HAP-1 (cell line): ENCODE measurements at places on chromosomes 1 and 21.

GRCh38 chr21:41071258-41072171, 96.4 kb upstream of the BACE2 start:
- DNase-seq, result no peak

DNA sequence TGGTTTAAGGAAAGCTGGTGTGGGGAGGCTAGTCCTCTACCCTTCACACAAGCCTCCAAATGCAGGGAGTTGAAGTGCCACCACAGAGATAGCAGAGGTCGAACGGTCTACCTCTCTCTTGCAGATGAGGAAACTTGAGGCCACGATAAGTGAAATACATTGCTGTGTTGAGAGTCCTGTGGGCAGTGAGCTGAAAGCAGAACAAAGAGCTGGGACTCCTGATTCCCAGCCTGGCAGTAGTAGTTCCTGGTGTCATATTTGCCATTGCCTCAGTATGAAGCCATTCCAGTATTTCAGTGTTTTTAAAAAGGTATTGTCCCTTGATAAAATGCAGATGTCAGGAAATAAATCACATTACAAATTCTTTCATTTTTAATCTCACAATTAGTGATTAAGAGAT, 28.6 kb downstream of the AK4 start:
- no peak for DNase-seq

- DNase-seq, result no peak
These were observed 138.5 kb upstream of the SYT6 start for GRCh38 chr1:114292194-114292593.

DNA sequence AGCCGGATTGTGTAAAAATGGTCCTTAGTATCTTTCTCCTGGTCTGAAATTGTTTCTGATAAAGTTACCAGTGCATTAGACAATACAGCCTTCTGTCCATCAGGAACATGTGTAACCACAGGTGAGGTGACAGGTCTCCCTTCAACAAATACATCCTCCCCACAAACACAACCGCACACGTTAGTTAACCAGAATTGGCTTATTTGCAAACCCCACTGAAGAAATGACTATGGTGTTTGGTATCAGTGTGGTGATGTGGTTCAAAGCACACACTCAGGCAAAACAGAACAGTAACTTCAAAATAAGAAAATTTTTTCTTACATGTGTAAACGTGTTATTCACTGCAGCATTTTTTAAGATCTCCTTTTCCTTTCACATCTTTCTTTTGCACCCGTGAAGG, 517.2 kb upstream of the NR5A2 start:
- DNase-seq, result no peak

DNA sequence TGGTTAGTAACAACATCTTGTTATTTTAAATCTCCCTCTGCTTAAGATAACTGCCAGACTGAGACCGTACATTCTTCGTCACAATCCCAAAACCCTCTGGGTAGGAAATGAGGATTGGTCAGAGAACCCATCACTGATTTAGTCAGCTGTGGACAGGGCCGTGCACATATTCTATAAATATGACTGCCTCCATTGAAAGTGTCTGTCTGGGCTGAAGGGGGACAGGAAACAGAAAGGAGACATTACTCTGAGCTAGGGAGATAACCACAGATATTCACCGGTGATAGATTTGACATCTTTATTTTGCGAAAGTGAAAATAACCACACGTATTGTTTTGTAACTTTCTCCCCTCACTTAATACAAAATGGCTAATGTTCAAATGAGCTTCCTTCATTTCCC, 36.9 kb upstream of the ST6GALNAC5 start:
- no peak for DNase-seq

- no peak for DNase-seq
These were observed 63.9 kb downstream of the PLPPR4 start for GRCh38 chr1:99328171-99328570.

DNA sequence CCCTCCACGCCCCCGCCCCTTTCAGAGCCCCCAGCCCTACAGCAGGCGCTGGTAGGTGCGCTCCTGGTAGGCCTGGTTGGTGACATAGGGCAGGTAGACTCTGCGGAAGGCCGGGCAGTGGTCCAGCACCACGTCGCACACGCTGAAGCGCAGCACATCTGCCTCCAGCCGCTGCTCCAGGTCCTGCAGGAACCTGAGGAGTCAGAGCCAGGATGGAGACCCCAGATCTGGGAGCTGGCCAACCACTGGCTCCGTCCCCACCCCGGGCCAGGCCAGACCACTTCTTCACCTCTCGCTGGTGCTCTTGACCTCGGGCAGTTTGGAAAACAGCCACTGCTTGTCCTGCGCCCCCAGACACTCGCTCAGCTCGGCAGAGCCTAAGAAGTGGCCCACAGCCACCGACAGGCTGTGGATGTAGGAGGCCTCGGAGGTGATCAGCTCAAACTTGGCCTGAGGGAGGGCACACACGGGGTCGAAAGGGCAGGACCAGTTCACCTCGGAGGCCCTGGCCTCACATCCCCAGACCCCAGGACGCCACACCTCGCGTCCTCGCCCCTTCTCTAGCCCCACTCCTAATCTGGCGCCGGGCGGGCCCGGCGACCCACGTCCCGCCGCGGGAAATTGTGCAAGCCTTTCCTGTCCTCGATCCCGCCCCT, 6.4 kb downstream of the ARHGEF19 start:
- no peak for DNase-seq

DNA sequence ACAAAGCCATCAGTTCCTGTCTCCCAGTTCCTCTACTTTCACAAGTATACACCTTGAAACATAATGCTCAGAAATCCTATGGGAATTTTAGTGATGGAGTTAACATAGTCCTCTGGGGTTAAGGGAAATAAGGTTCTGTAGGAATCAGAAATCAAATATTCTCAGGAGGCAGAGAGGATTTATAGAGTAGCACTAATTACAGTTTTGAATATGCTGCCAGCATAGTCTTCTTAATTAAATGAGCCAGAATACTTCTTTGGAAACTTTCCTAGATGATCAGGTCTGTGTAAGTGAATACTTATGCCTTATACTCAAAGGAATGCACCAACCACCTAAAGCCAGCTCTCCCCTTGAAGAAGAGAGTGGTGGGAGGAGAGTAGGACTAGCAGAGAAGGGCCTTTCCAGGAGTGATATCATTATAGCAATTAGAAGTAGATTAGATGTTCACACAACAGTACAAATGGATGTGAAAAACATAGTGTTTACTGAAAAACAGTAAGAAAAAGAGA, 31.4 kb upstream of the DIRAS3 start:
- DNase-seq, result no peak

DNA sequence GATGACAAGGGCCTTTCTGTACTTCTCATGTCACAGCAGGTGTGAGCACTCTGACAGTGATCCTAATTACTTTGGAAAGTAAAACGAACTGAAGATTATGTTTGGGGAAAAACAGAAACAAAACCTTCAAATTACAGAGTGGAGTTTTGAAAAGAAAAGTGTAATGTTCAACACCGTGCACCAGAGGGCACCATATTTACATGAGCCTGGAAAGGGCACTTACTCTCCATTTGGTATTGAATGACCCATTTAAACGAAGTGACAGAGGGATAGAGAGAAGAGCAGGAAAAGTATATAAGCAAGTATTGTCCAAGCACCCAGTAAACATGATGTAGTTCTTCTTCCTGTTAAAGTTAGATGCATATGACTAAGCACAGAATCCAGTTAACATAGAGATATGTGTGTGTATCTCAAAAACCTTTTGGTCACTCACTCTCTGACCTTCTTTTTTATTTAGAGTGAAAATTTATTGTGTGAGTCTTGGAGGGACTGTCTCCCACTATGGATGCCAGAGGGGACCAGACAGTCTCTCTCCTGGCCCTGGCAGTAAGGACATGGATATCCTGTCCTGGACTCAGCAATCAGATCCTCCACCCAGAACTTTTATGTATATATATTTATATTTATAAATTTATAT, 3.8 kb upstream of the RGSL1 start:
- peak; percentile 47 for DNase-seq

- no peak for DNase-seq
These were observed 74.1 kb downstream of the CRB1 start for GRCh38 chr1:197342044-197342565.

GRCh38 chr1:245652660-245653427, 498.1 kb downstream of the KIF26B start:
- DNase-seq, result no peak

DNA sequence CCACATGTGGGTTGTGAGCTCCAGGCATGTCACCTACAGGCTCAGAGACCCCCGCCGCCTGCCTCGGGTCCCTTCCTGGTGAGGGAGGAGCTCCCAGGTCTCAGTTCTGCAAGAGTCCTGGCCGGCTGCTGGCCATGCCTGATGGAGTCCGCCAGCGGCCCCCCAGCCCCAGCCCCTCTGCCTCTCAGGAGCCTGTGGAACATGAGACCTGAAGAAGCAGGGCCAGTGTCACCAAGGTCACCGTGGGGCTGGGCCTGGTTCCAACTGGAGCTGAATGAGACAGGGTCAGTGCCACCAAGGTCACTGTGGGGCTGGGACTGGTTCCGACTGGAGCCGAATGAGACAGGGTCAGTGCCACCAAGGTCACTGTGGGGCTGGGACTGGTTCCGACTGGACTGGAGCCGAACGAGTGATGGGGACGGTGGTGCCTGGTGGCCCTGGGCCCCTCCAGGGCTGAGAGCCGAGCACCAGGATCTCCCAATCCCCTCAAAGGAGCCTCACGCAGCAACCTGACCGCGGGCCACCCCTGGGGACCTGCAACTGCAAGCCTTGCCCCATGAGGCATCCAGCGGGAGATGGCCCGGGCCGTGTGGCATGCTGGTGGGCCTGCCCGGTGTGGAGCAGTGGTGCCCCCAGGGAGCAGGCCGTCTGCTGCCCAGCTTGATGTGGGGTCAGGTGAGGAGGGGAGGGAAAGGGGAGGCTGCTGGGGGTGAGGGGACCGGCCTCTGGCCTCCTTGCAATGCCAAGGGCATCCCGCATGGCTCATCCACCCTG, 14.5 kb upstream of the PTTG1IP start:
- no peak for DNase-seq

GRCh38 chr1:184803180-184803492, 48.5 kb upstream of the EDEM3 start:
- no peak for DNase-seq

DNA sequence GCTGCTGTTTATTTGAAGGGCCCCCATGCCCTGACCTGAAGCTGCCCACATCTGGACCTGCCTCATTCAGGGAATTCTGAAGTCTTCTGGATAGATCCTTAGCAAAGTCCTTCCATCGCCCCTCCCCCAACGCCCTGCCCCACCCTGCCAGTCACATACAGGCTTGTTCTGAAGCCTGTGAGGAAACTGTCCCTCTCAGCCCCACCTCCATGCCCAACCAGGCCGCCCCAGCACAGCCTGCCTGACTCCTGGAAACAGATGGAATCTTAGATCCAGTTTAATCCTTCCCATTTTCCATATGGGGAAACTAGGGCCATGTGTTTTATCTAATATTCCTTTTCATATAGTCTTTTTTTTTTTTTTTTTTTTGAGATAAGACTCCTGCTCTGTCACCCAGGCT, 44.5 kb upstream of the GPR37L1 start:
- no peak for DNase-seq

- no peak for DNase-seq
These were observed 2.5 kb upstream of the MYBPH start for GRCh38 chr1:203178083-203178482.

- no peak for DNase-seq
These were observed 179.8 kb upstream of the KCNK2 start for GRCh38 chr1:214902636-214903320.

GRCh38 chr1:42762269-42762668, 4.6 kb downstream of the P3H1 start:
- DNase-seq, result no peak

DNA sequence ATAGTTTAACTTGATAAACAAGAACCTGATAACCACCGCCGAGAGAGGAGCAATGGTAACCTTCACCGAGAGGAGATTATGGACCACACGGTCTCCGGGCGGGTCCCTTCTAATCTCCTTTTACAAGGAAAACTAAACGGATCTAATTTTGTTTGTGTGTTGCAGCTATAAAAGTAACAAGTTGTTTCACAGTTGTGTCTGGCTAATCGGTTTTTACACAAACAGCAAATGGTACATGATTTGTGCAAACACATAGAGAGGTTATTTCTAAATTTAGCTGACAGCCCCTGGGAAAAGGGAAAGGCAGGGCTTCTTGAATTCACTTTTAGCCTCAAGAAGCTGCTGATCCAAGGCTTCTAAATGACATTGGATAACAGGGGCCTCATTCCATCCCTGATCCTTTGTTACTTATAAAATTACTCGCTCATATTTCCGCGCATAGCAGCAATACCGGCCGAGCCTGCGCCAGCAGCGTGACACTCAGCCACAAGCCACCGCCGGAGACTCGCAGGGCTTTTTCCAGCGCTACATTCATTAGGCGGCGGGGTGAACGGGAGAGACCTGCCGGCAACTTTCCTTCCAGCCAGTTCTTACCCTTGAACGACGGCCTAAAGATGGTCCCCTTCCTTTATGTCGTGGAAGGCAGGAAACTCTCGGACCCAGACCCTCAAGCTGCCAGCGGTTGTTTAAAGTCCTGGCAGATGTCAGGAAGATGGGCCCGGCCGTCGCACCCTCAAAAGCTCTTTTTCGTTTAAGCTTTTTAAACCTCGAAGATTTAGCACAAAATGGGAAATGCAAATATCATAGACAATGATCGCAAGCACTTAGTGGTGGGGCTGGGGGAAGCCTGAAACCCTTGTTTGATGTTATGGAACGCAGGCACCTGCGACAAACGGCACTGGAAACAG, 4.4 kb downstream of the FOXD3 start:
- DNase-seq, result no peak

DNA sequence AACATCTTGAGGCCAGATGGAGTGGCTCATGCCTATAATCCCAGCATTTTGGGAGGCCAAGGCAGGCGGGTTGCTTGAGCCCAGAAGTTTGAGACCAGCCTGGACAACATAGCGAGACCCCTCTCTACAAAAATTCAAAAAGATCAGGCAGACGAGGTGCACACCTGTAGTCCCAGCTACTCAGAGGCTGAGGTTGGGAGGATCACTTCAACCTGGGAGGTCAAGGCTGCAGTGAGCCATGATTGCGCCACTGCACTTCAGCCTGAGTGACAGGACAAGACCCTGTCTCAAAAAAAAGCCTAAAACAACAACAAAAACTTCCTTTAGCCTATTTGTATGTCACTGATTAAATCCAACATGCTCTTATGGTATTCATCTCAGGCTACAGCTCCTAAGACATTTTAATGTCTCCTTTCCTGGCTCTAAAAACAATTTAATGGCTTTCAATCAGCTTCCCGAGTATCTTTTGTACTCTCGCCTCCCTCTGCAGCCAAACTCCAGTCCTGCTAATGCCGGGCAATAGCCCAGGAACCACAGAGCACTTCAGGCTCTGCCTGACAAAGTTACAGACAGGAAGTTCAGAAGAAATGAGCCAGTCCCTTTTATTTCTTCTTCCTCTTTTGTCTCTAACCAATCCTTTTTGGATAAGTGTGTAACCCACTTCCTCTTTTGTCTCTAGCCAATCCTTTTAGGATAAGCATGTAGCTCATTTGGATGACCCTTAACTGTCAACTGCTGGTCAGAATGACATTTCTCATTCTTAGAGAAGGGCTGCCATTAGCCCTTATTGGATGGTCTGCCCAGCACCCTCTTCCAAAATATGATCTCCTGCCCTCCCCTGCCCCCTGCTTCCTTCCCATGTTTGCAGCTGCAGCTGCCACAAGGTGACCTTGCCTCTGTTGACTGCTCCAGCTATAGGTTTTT, 6.6 kb upstream of the DOP1B start:
- DNase-seq, result no peak
